PC-9 (cell line): ENCODE measurements at places on chromosomes 7 and 10. TPM values are rescaled to one million over a fixed set of nuclear protein-coding genes. Genes with fewer than 3 reads are reported as not detected.

DNA sequence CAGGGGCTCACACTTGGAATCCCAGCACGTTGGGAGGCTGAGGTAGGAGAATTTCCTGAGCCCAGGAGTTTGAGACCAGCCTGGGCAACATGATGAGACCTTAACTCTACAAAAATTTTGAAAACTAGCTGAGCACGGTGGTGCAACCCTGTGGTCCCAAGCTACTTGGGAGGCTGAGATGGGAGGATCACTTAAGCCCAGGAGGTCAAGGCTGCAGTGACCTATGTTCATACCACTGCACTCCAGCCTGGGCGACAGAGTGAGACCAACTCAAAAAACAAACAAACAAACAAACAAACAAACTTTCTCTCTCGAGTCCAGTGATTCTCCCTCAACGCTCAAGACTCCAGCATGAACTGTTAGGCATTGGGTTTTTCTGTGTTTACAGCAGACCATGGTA is 2.0 kb upstream of the TYSND1 start:
- H3K36me3 ChIP-seq: peaks cover 27% of the 10 kb centered on the region
- H3K4me3 ChIP-seq: no peak overlapping the region
- no peaks in the 10 kb centered on the region for H3K27me3 ChIP-seq
- DNase-seq: no peak
- H3K27ac ChIP-seq: no peak overlapping the region

NPSR1 gene
- not detected in 2 replicates for total RNA-seq

DNA sequence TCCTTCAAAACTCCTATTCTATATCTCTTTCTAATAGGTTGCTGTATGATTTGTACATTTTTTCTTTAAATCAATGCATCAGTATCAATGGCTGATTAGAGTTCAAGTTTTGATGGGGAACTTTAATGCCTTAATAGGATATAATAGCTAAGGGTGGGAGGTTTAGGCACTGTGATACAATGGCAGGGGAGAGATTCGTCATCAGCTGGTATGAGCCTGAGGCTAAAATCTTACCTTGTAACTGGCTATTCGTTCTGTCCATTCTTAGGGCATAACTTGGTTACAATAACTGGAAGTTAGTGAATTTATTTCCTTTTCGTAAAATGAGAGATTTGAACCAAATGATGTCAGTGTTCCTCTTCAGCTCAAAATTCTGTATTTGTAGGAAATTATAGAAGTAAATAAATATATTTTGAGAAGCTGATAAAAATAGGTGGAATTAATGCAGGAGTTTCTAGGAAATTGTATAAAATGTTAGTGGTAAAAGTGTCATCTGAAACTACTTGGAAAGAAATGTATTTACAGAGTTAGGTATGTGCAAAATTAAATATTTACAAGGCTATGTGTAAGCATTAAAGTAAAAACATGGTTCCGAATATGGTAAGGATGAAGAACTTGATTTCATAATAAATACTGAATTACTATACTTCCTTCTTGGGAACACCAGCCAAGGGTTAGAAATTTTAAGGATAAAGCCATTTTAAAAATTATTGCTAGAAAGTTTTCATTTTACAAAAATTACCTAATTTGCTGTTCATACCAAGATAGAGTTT is 27.5 kb upstream of the NAMPT start:
- H3K27me3 ChIP-seq: no peaks in the 10 kb centered on the region
- no peak overlapping the region for H3K27ac ChIP-seq
- H3K4me1 ChIP-seq: peaks cover 18% of the 10 kb centered on the region
- no peak overlapping the region for H3K4me3 ChIP-seq
- no peaks in the 10 kb centered on the region for H3K36me3 ChIP-seq

DNA sequence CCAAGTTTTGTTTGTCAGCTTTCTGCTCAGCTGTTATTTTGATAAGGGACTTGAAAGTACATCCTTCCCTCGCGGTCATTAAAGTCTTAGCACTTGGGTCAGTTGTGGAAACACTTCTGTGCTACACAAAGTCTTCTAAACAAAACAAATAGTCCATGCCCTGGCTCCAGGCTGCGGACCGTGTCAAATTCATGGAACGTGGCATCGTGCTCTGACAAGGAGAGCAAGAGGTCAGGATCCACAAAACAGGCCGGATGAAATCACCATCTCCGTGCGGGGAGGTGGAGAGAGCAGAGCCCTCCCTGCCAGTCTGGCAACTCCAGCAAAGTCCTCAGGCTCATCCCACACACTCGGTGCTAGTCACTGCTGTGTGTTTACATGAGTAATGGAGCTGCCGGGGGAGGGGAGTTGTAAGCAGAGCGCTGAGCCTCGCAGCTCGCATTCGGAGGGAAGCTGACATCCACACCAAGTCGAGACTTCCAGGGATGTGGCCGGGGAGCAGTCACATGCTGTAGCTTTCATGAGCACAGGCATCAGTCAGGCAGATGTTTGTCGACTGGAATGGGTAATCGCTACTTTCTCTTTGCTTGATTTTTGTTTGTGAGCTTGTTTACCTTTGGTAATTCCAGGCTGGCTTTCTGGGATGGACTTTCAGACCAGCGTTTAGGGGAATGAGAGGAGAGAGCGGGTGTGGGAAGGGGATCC is 147.6 kb downstream of the ARID5B start:
- peak overlapping the region; percentile 47 for H3K27ac ChIP-seq
- H3K36me3 ChIP-seq: peaks cover 7% of the 10 kb centered on the region; the same call in 1 of the 2 replicates
- H3K27me3 ChIP-seq: no peaks in the 10 kb centered on the region
- peak overlapping the region; percentile 49 for H3K4me3 ChIP-seq
- peak; percentile 75 for DNase-seq
- peaks cover 59% of the 10 kb centered on the region for H3K4me1 ChIP-seq

DNA sequence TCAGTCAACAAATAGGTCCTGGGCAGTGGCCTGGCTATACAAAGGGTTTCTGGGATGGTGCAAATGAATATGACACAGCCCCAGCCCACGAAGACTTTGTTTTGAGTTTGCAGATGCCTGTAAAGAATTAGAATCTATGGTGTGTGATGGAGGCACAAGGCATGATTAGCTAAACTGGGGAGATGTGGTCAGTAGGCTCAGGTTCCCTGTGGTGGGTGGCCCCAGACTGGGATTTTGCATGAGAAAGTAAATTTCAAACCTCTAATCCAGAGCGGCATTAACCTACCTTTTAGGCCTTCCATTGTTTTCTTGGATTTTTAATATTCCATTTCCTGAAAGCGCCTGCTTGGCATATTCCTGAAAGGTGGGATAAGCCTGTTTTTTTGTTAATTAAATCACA is 6.4 kb upstream of the CPA5 start:
- no peaks in the 10 kb centered on the region for H3K36me3 ChIP-seq
- H3K4me1 ChIP-seq: peaks cover under 1% of the 10 kb centered on the region; the same call in 1 of the 2 replicates
- no peaks in the 10 kb centered on the region for H3K27me3 ChIP-seq
- DNase-seq: no peak
- no peak overlapping the region for H3K27ac ChIP-seq

TMEM176B gene
- total RNA-seq: 1.9 and 2.3 TPM in 2 replicates

DNA sequence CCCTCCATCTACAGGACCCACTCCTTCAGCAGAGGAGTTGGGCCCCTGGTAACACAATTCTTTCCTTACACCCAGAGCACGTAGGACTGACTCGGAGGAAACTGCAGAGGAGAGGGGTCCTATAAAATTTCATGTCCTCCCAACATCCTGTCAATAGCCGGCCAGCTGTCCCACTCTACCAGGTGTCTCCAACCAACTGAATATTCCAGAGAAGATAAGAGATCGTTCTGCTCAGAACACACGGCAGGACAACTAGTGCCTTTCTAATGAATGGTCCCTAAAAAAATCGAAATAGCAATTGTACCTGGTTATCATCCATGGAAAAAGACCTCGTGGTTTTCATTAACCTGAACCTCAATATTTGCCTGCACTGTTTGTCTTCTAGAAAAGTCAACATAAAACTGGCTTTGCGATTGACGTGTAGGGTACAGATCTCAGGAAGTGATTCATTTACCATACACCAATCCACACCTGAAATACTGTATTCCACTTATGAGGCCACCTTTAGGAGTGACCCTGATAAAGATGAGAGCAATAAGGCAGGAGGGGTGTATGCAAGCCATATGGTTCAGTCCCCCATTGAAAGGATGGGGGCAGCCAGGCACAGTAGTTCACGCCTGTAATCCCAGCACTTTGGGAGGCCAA is 111.7 kb downstream of the PARP12 start:
- no peaks in the 10 kb centered on the region; the same call in 1 of the 2 replicates for H3K27me3 ChIP-seq
- H3K36me3 ChIP-seq: no peaks in the 10 kb centered on the region
- 0 out of 2 replicates have a peak, but pooled peaks cover 4% of the 10 kb centered on the region for H3K4me1 ChIP-seq
- peak; percentile 54 for DNase-seq

ADAMTS14 gene
- 1.9 and 2.7 TPM in 2 replicates for total RNA-seq
